ENCODE measurements at places on chromosomes 2 and 18.

DNA sequence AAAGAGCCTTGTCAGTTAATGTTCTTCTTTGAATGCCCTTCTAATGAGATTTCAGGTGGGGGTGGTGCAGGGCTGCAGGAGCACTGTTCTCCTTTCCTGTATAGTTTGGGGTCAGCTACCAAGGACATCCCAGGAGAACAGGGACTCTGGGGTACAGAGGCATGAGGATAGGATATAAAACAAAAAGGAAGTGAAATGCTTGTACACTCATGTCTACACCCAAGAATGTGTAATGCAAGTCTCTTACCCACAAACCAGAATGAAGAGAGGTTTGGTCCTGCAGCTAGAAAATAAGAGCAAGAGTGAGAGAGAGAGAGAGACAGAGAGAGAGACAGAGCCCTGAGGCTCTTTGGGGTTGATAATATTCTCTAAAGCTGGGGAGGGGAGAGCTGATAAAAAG is 151.8 kb upstream of the KCTD1 start:
- no peak for DNase-seq

GRCh38 chr2:120470041-120470965 is 124.4 kb downstream of the INHBB start:
- DNase-seq: no peak

DNA sequence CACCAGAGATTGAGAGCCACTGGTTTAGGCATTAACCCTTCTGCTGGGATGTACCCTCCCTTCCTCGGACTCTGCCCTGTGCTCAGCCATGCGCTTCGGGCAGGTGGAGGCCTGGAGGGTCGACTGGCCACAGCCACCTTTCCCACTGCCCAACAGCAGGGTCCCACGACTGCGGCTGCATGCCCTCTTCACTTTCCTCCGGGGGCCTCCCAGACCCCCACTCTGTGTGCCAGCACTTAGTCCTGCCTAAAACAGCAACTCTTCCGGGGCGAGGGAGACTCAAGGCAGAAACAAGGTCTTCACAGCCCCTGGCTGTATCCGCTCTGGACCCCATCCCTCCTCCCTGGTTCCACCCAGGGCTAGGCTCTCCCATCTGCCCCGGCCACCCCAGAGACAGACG is 31.3 kb upstream of the BIN1 start:
- DNase-seq: no peak

DNA sequence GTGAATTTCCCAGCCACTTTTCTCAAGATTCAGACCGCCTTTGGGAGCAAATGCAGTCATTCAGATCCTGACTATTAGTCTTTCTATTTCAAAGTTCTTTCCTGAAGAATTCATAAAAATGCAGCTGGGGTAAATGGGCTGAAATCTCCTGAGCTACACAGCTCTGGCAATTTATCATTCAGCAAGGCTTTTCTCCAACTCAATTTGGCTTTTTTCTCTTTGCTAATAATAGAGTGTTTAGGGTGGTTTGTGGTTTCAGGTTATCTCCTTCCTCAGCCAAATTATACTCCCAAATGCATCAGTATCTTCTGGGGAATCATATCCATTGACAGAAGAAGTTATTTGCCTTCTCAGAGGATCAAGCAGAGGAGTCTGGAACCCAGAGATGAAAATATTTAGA is 282.4 kb upstream of the SLC14A2 start:
- DNase-seq: no peak

DNA sequence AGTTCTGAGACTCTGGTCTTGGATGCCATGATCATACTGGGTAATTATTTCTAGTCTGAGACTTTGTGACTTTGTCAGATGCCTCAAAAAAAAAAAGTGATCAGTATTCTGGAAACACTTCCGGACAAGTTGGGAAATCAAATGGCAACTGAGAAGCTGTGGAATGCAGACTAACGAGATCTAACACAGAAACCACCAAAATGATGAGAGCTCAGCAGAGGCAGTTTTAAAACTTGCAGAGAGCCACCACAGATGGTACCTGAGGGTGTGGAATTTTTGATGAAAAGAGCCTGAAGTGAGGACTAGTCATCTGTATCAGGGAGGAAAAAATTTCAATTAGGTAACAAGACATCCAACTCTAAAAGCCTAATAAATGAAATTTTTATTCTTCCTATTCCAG is 5.5 kb upstream of the GPR75 start:
- no peak for DNase-seq

GRCh38 chr2:158610059-158610458 is 153.3 kb downstream of the PKP4 start:
- no peak for DNase-seq

DNA sequence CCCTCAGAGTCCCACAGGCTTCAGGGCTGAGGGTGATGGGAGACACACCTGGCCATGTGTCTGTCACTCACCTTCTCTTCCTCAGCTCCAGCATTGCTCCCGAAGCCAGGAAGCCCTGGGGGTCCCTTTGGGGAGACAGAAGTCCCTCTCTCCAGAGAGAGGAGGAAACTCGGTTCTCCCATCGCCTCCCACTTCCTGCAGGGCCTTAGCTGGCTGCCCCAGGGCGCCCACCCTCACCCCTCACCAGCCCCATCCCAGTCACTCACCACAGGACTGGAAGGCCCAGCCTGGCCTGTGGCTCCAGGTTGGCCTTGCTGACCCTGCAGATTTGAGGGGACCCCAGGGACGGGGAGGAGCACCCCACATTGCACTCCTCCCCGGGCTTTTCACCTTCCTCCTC is 2.7 kb upstream of the RAB6D start:
- DNase-seq: no peak

DNA sequence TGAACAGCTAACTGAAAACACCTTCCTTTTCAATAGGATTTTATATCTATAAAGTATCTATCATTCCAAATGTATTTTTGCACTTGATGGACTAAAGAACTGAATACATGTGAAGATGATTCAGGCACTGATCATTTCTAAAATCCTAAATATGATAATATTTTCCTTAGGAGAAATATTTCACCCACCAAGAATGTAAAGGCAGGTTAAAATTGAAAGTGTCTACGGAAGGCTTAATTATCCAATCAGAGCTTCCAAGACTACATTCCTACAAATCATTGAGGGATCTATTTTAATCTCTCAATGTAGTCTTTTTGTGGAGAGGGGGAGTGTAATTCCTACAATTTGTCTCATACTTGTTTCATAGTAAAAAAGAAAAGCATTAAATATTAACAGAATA is 3.6 kb downstream of the GALNT3 start:
- no peak for DNase-seq

- DNase-seq: no peak
Observed at GRCh38 chr18:63220903-63221302, 98.7 kb downstream of the BCL2 start.

DNA sequence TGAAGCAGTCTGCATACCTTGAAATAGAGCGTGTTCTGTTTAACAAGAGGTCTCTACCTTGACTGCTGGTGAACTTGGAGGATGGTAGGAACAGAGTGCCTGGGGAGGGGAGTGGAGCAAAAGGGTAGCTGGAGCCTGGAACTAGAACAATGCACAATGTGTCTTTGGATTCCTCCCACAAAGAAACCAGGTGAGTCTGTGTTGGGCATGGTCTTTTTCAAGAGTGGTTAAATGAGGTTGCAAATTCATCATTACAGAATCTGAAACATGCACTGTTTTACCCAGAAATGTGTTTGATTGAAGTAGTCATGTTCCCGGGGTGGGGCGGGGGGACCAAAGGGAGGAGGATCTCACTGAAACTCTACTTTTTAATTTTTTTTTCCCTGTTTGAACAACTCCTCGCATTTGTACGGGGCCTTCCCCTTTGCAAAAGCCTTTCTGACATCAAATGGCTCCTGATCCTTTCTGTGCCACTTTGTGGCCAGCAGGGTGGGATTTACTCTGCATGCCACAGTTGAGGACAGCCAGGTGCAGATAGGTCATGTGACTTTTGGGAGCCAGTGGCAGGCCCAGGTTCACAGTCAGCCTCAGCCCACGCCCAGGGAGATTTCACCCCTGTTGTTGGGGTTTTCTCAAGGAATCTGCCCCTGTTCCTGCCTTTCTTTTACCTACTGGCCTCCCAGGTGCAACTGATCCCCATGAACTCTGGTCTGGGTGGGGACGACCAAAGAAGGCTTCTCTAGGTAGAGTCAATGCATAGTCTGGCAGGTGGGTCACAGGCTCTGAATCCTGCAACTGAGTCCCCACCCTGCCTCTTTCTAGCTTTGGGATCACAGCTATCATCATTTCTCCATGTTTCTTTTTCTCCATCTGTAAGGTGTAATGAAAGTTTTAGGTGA is 28.2 kb downstream of the MYCN start:
- DNase-seq: no peak

GRCh38 chr2:74915743-74916142 is 42.7 kb upstream of the POLE4 start:
- no peak for DNase-seq

DNA sequence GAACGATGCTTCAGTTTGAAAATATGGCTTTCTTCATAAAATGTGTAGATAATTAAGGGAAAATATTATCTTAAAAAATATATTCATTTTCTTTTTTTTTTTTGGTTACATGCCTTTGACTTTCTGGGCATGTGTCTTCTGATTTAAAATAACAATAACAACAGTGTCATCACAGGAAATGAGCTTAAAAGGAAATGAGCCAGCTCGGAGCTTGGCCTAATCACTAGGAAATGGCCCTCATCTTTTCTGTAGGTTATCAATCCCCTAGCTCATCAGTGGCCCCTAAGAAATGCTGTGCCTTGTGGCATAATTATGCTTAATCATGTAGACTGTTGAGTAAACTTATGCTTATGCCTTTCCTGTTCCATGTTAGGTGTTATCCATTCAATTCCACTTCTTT is 141.8 kb upstream of the FHL2 start:
- DNase-seq: no peak

DNA sequence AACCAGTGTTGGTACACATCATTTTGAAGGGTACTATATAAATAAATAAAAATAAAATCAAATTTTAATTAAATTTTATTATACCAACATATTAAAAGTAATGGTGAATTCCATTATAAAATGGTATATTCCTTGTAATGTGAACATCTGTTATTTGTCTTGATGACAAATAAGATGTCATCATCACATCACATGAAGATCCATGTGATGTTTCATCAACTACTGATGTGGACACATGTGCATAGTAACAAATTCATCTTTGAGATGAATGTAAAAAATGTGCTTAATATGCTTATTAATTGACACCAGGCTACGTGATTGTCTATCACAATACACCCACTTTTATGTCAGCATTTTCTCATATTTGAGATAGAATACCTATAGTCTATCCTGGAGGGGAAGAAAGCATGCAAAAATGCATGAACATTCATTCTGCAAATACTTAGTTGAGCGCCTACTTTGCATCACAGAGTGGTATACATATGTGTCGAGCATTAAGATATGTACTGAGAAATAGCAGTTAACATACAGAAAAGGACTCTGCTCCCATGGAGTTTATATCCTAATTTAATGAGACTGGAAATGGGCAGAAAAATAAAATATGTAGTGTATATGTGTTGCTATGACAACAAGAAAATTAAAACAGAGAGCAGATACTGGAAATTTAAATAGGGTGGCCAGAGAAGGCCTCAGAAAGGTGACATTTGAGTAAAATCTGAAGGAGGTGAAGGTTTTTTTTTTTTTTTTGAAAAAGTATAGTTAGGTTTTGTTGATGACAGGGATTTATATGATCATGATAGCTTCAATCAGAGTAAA is 281.1 kb downstream of the ARHGAP15 start:
- no peak for DNase-seq

DNA sequence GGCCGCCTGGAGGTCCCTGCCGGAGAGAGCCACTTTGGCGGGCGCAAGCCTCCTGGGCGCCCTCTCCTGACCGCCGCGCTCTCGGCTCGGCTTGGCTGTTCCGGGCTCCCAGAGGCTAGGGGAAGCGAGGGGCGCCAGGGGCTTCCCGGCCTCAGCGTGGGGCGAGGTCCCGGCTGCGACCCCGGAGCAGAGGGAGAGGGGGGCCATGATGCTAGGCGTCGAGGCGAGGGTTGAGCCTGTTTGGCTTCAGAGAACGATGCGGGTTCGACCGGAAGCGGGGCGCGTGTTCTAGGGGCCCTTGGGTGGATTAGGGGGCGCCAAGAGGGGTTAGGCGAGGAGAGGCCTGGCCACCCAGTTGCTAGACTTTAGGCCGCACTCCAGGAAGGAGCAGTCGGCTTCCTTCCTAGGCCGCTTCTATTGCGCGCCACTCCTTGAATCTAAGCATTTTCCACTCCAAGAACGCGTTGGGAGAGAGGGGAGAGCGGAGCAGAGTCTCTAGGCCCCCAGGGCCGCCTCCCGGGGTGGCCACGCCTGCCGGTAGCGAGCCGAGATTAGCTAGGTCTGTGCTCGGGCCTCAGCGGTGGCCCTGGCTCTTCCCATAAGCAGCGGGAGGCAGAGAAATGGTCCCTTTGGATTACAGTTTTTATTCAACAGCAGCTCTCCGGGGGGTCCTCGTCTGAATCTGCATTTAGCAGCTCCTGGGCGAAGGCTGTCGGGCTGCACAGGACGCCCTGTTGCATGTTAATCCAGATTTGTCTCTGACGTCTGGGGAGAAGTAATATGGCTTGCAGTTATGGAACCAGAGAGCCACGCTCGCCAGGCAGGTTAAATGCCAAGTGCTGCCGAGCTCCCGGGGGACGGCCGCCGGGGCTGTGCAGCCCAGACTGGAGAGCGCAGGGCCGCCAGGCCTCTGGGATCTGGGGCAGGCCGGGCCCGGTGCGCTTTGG is 11.3 kb downstream of the MEIS1 start:
- no peak for DNase-seq

DNA sequence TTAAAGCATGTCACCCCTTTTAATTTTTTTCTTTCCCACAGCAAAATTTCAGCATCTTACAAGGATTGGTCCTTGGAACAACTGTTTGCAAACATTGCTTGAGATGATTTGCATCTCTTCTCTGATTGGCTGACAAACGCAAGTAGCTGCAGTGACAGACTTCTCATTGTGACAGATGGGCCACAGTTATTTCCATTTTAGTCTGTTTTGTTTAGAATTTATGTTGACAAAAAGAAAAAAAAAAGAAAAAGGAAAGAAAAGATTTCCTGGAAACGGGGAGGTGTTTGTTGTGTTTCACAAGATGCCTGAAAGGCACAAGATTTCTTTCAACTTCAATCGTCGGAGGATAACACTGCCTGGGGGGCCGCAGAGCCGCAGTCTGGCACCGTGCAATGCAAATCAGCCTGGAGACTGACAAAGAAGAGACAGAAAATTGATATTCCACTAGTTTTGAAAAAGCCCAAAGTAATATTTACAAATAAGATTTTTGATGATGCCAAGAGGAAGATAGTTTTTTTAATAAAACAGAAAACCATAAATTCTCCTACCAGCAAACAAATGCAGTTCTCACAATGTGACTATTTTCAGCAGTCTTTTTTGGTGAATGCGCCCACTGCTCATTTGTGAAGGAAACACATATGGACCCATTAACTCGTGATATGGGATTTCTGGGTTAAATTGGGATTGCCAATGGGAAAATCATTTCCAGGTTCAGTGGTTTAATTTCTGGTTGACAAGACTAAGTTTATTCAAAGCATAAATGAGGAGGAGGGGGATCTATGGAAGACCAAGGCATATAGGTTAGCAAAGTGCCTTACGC is 296.2 kb upstream of the SMIM21 start:
- DNase-seq: no peak

Measured in T-helper 1 cell (primary cell).